EL (cell line): ENCODE measurements at places on chromosomes 7 and 10.
A peak's percentile ranks its signal among the peaks of the same experiment; 100 is the strongest.

- DNase-seq, result no peak
Measured at GRCh38 chr10:3066317-3067117, 831 bp upstream of the PFKP start.

DNA sequence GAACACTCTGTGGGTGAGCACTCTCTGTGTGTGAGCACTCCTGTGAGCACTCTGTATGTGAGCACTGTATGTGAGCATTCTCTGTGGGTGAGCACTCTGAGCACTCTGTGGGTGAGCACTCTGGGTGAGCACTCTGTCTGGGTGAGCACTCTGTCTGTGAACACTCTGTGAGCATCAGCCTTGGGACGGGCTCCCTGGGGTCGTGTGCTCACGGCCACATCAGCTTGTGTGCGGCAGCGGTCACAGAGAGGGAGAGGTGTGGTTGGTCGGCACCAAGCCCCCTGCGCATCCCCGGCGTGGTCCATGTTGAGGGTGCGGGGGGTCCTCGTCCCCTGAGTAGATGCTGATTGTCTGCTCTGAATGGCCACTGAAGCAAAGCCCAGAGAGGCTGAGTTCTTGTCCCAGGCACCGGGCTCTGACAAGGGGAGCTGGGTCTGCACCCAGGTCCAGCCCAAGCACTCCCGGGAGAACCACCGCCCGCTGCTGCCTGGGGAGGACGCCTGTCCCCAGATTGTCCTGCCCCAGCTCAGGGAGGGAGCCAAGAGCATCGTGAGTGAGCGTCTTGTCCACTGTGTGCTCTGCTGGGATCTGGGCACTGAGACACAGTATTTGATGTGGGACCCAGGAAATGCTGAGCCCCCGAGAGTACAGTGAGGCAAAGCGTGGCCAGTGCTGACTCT, 143.7 kb downstream of the DNAJB6 start:
- DNase-seq, result no peak

DNA sequence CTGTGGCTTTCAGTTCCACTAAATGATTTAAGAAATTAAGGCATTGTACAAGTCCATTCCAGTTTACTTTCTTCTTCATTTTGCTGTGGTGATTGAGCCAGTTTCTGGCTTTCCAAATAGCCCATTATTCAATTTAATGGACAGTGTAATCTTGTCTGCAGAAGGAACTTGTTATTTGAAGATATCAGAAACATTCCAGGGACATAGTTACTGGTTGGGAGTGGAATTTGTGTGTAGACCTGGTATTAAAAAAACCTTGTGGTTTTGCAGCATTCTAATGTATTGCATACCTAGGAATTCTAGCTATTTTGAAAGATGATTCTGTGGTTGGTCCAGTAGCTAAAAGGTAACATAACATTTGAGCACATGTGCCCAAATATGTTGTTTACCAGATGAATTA, 72.2 kb downstream of the MCU start:
- peak; percentile 84 for DNase-seq

DNA sequence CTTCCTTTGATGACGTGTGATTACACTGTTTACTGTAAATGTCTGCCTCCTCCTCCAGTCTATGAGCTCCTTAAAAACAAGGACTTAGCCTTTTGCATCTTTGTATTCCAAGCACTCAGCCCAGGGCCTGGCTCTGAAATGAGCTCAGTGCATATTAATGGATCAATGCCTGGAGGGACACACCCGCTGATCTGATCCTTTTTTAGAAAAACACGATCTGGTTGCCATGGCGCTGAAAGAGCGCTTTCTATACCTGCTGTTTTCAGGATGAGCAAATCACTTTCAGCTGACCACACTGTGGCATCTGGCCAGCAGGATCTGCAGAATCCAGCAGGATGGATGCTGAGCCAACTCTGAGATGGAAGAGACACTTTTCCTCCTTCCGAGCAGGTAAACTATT, 37.8 kb upstream of the GARS1 start:
- DNase-seq, result no peak

GRCh38 chr10:72847681-72848080, 45.9 kb upstream of the OIT3 start:
- peak; percentile 10 for DNase-seq

GRCh38 chr10:123269675-123270074, 115.5 kb downstream of the BUB3 start:
- DNase-seq, result no peak
